ENCODE measurements at places on chromosomes 1 and 21. TPM values are rescaled to one million over a fixed set of nuclear protein-coding genes. Genes with fewer than 3 reads are reported as not detected.

The ST6GALNAC3 gene
- total RNA-seq = 0.88 TPM

The MROH9 gene
- not detected for total RNA-seq

The ACTL8 gene
- not detected for total RNA-seq

The WNT9A gene
- total RNA-seq = 0.50 TPM

The FAM177B gene
- 0.19 TPM for total RNA-seq

The PAX7 gene
- not detected for total RNA-seq

The MOB3C gene
- 20.7 TPM for total RNA-seq

The NUAK2 gene
- total RNA-seq = 1.9 TPM

The LCE1A gene
- total RNA-seq = not detected

The SAMD13 gene
- 0.82 TPM for total RNA-seq

The LRRC39 gene
- 0.82 TPM for total RNA-seq

The PLA2G2F gene
- not detected for total RNA-seq

The SLC1A7 gene
- total RNA-seq = not detected

The KTI12 gene
- total RNA-seq = 15.0 TPM

The SEC16B gene
- 0.42 TPM for total RNA-seq

The PTGER3 gene
- 0.06 TPM for total RNA-seq

The SMCP gene
- not detected for total RNA-seq
